Bladder microvascular endothelial cell (primary cell): ENCODE measurements at places on chromosomes 13 and 19. TPM values are rescaled to one million over a fixed set of nuclear protein-coding genes. Genes with fewer than 3 reads are reported as not detected.

MRPS12 gene
- 37.9 and 38.3 TPM in 2 replicates for total RNA-seq

CEACAM16 gene
- 0.16 TPM in 1 of 2 replicates, not detected in the other for total RNA-seq

RFPL4AL1 gene
- total RNA-seq, result 0.31 TPM in 1 of 2 replicates, not detected in the other

FPR2 gene
- total RNA-seq, result not detected in 2 replicates

IGFL2 gene
- total RNA-seq, result not detected in 2 replicates

ZNF224 gene
- 18.9 and 29.8 TPM in 2 replicates for total RNA-seq

AZU1 gene
- total RNA-seq, result not detected in 2 replicates

ZNF429 gene
- 2.8 and 3.1 TPM in 2 replicates for total RNA-seq

MISP gene
- not detected in 2 replicates for total RNA-seq

FXYD3 gene
- not detected in 2 replicates for total RNA-seq

FUT3 gene
- total RNA-seq, result not detected in 2 replicates

GPC5 gene
- total RNA-seq, result 0.65 and 6.0 TPM in 2 replicates

GRIN3B gene
- 0.50 and 0.97 TPM in 2 replicates for total RNA-seq

PSG6 gene
- total RNA-seq, result not detected in 2 replicates
